C1 segment of cervical spinal cord (tissue), 14 donors: ENCODE measurements at places on chromosomes 1 and 21.

GRCh38 chr1:181180407-181181031, 92.0 kb downstream of the IER5 start:
- no peak for DNase-seq

DNA sequence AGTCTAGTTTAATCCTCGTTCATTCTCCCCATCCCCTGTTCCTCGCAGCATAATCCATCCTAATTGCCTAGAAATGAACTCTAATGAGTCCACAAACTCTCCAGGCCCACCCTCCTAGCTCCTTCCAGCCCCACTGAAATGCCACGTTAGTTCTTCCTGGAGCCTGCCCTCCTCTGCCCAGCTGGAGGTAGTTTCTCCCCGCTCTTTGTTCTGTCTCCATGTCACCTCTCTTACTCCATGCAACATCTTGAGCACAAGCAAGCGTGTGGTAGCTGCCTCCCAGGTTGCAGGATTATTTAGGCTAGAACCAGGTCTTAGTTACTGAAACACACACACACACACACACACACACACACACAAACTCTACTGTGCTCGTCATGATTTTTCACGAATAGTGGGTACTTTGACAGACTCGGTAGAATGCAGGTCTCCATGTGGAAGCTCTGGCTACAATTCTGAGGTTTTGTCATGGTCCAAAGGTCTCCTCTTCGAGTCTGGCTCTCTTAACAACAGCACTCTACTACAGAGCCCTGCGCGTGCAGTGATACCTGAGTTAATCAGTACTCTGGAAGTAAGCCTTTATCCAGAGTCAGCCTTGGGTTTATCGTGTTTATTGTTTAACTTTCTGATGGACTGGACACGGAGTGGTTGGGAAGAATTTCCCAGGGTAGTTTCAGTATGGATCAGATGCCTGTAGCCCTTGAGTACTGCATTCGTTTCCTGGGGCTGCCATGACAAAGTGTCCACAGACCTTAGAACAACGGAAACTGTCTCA, 27.5 kb downstream of the HUNK start:
- no peak for DNase-seq

- no peak for DNase-seq
Observed at GRCh38 chr1:246798606-246799496, 74.6 kb downstream of the SCCPDH start.

DNA sequence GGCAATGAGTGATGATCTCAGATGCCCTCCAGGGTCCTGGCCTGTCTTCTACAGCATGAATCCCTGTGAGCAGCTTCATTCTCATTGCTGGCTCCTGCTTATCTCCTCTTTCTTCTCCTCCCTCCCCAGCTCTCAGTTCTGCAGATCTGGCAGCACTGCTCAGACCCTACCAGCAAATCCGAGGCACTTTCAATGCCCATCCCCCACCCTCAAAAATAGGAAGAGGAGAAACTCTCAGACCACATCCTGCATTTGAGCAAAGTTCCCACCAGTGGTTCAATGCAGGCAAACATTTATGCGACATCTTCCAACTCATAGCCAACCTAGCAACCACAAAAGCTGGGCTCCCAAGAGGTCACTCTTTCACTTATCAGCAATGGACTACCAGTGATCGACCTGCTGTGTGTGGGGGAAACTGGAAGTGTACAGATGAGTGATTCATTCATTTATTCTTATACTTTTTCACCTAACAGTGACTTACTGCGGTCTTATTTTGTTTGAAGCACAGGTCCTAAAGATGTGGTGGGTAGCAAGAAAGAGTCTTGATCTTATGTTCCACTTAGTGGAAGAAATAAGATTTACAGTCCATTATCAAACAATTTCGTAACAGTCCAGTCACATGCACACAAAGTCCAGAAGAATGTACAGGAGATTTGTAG, 5.8 kb upstream of the CHI3L2 start:
- DNase-seq: no peak

- no peak for DNase-seq
Observed at GRCh38 chr1:86239894-86240293, 83.3 kb upstream of the COL24A1 start.

DNA sequence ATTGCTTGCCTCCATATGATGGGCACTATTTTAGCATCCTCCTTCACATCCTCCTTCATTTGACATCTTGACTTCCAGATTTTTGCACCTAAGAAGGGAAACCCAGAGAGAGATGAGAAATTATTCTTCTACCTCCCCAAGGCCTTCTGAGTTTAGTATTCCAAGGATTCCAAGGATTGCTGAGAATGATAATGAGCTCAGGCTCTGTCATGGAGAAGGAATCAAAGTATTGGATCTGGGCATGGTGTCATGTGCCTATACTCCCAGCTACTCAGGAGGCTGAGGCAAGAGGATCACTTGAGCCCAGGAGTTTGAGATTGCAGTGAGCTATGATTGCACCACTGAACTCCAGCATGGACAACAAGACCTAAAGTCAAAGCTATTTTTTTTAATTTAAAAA, 26.6 kb upstream of the ZNF281 start:
- DNase-seq: no peak

GRCh38 chr1:214354440-214355148, 73.6 kb downstream of the SMYD2 start:
- DNase-seq: no peak

- DNase-seq: no peak
Observed at GRCh38 chr1:204382714-204383083, 23.0 kb upstream of the PLEKHA6 start.

DNA sequence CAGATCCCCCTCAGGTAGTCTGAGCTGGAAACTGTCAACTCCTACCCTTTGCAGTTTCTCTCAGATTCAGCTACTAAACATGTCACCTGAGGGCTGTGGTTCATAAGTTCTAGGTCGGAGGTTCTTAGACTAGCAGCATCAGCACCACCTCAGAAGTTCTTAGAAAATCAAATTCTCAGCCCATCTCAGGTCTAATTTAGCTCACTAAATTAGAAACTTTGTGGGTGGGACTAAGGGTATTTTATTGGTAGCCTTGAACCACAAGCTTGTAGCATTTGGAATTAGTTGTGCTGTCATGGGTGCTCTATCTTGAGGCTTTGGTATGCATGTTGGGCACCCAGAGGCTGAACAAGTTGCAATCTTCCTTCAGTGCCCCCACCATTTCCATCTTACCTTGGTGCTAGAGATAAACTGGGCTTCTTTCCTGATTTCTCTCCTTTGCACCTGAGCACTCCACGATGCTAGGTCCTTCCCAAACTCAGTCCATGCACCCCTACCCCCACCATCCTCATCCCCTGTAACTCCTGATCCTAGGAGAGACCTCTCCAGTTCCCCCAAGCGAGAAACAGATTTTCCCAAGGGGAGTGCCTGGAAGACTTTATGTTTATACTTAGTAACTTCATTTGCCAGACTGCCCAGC, 54.2 kb downstream of the S1PR1 start:
- DNase-seq: no peak

DNA sequence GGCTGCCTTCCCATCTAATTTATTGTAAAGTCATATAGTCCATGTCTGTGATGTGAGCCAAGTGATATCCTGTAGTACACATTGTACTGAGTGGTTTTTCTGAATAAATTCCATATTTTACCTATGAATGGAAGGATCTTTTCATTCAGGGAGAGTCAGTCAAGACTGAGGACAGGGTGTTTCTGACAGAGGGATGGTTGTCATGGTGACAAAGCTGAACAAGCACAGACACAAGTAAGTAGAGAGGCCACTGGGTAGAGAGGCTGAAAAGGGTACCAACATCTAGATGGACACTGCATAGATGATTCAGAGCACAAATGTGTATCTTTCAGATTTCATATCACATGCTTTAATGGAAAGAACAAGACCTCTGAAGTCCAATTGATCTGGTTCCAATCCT, 22.6 kb upstream of the IL20 start:
- no peak for DNase-seq

DNA sequence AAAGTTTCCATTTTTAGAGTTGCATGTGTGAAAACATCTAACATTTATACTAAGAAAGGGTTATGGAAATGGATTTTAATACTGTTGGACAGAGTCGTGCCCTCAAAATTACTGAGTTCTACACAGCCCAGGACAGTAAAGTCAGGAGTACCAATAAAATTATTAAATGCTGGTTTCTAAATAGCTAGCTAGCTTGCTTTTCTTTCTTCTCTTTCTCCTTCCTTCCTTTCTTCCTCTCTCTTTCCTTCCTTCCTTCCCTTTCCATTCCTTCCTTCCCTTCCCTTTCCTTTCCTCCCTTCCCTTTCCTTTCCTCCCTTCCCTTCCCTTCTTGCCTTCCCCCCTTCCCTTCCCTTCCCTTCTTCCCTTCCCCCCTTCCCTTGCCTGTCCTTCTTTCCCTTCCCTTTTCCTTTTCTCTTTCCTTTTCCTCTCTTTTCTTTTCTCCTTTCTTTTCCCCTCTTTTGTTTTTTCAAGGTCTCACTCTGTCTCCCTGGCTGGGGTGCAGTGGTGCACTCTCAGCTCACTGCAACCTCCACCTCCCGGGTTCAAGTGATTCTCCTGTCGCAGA, 33.9 kb downstream of the YTHDF2 start:
- DNase-seq: no peak

GRCh38 chr1:150332651-150333290, 11.4 kb downstream of the PRPF3 start:
- peak; percentile 4 for DNase-seq

- DNase-seq: no peak
Observed at GRCh38 chr1:50568782-50569181, 145.5 kb upstream of the DMRTA2 start.

DNA sequence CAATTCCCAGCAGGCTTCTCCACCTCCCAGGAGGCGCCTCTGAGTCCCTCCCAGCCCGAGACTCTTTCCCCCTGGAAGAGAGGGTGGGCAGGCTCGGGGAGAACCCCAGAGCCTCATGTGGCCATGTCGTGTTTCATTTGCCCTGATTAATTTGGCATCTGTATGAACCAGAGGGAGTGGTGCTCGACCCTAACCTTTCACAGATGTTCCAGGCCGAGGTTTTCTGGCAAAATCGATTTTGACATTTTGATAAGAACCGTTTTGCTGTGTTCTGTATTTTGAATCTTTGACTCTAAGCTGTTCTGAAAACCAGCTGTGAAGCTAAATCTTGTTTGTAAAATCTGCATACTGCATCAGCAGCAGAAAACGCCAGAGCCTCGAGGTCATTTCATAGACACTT, 367.4 kb downstream of the CAMTA1 start:
- no peak for DNase-seq

- no peak for DNase-seq
Observed at GRCh38 chr1:50418600-50419109, 4.6 kb downstream of the DMRTA2 start.

DNA sequence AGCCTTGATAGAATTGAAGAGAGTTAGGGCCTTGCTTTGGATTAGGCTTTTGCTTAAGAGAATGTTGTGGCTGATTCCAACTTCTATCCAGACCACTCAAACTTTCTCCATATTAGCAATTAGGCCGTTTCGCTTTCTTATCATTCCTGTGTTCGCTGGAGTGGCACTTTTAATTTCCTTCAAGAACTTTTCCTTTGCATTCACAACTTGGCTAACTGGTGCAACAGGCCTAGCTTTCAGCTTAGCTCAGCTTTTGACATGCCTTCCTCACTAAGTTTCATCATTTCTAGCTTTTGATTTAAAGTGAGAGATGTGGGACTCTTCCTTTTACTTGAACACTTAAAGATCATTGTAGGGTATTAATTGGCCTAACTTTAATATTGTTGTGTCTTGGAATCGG, 183.6 kb upstream of the L1TD1 start:
- DNase-seq: no peak

- DNase-seq: peak; percentile 46
Observed at GRCh38 chr1:47211796-47212269, 20.2 kb downstream of the TAL1 start.

- no peak for DNase-seq
Observed at GRCh38 chr1:185450917-185451316, 133.9 kb upstream of the IVNS1ABP start.

- DNase-seq: peak; percentile 69
Observed at GRCh38 chr1:155226910-155227260, 18.4 kb downstream of the MTX1 start.

- no peak for DNase-seq
Observed at GRCh38 chr1:196309386-196309785, 298.9 kb downstream of the KCNT2 start.

- DNase-seq: peak; percentile 20
Observed at GRCh38 chr1:11486231-11487009, 7.5 kb downstream of the DISP3 start.

GRCh38 chr1:151825751-151826660, 5.6 kb downstream of the RORC start:
- DNase-seq: no peak

DNA sequence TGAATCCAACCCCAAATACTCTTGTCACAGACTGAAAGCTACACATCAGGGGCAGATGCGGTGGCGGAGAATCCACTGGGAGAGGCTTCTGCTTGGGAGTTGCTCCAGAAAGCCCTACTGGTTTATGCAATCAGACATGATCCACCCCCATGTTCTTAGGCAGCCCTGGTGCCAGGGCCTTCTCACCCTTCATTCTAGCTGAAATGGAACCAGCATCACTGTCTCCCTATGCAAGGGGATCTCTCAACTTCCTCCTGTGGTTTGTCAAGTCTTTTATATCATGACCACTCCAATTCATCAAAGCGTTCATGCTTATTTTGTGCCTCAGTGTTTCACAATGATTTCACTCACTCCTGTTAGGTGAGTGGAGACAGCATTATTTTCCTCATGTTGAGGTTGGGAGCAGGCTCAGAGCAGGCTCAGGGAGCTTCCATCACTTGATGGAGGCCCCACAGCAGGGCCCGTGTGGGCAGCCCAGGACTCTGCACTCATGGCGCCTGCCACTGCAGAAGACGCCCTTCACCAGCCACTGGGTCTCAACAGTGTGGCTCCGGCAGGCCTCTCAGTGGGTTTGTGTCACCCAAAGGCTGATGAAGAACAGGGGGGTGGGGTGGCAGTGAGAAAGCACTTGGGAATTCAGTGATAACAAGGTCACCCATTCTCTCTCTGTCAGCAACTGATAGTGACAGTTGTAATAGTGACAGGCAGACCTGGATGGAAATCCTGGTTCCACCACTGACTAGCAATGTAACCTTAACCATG, 67.1 kb downstream of the CD58 start:
- DNase-seq: no peak

DNA sequence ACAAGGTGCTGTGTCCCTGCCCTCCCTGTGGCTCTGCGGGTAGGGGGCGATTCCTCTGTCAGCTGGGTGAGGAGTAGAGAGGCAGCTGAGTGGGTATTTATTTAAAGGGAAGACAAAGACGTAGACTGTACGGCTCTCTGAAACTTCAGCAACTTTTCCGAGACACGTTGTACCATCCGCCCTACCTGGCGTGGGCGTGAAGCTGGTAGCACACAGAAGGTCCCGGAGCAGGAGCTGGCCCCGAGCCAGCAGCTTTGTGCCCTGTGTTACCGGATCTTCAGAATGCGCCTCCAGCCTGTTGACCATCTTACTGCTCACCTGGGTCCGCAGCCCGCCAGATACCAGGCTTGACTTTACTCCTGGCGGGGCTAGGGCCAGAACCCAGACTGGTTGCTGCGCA, 34.9 kb downstream of the PRKCZ start:
- DNase-seq: peak; percentile 62
